ENCODE measurements at places on chromosomes 5 and 9.

- no peak for DNase-seq
- H3K36me3 ChIP-seq: no peaks in the 10 kb centered on the region
- H3K27me3 ChIP-seq: peaks cover 4% of the 10 kb centered on the region
These were observed 548.9 kb upstream of the CLINT1 start for GRCh38 chr5:158407824-158408195.

- peaks cover 39% of the 10 kb centered on the region for H3K4me1 ChIP-seq
- no peaks in the 10 kb centered on the region for H3K36me3 ChIP-seq
- H3K4me3 ChIP-seq: no peak overlapping the region
- no peak for DNase-seq
These were observed 194.5 kb downstream of the NR3C1 start for GRCh38 chr5:143208781-143209510.

GRCh38 chr5:39426051-39426745 lies 1.4 kb upstream of the DAB2 start:
- H3K36me3 ChIP-seq: no peaks in the 10 kb centered on the region
- H3K27me3 ChIP-seq: no peaks in the 10 kb centered on the region
- DNase-seq: no peak

DNA sequence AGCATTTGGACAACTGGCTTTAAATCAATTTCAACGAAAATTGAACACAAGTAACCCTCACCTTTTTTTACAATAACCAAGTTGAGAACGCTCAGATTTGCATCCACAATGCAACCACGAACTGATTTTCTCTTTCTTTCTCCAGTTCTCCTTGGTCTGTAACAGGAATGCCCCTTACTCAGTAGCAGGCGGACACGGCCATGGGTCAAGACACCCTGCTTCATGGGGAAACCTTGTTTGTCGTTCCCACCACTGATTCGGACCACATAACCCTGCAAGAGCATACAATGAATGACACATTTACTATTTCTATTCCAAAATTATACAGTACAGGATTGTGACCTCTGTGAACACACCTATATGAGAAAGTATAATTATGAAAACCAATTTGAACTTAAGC lies 1.4 kb downstream of the RPS6 start:
- peaks cover 34% of the 10 kb centered on the region for H3K4me1 ChIP-seq
- DNase-seq: no peak
- no peaks in the 10 kb centered on the region for H3K27me3 ChIP-seq
- peaks cover 44% of the 10 kb centered on the region for H3K36me3 ChIP-seq
- H3K27ac ChIP-seq: peak overlapping the region; percentile 100
- peak overlapping the region; percentile 100 for H3K4me3 ChIP-seq

GRCh38 chr5:32961059-32961415 lies 249.9 kb downstream of the NPR3 start:
- no peak overlapping the region for H3K27ac ChIP-seq
- no peaks in the 10 kb centered on the region for H3K27me3 ChIP-seq
- peaks cover 15% of the 10 kb centered on the region for H3K4me1 ChIP-seq
- DNase-seq: no peak
- H3K36me3 ChIP-seq: no peaks in the 10 kb centered on the region

- no peak overlapping the region for H3K27ac ChIP-seq
- peaks cover 13% of the 10 kb centered on the region for H3K27me3 ChIP-seq
- H3K4me1 ChIP-seq: no peaks in the 10 kb centered on the region
- DNase-seq: no peak
These were observed 101.9 kb downstream of the ADAMTS2 start for GRCh38 chr5:179243333-179243732.

DNA sequence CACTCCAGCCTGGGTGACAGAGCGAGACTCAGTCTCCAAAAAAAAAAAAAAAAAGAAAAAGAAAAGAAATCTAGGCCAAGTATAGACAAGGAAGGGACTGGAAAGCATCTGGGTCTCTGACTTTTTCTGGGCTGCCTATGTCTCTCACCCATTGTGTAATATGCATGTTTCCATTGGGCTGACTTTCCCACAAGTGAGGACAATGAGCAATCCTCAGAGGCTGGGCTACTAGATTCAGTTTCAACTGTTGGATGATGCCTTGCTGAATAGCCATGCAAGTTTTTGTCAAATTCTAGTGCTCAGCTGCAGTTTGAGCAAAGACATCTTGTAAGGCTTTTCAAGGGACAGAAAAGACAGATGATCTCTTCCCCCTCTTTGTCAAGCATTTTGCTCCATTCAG lies 82.1 kb downstream of the PHAX start:
- no peak for DNase-seq
- H3K36me3 ChIP-seq: no peaks in the 10 kb centered on the region
- H3K4me1 ChIP-seq: peaks cover 14% of the 10 kb centered on the region
- H3K4me3 ChIP-seq: no peak overlapping the region
- no peaks in the 10 kb centered on the region for H3K27me3 ChIP-seq
- no peak overlapping the region for H3K27ac ChIP-seq

- peak overlapping the region; percentile 5 for H3K27ac ChIP-seq
- no peak overlapping the region for H3K4me3 ChIP-seq
- H3K36me3 ChIP-seq: peaks cover 27% of the 10 kb centered on the region
- H3K27me3 ChIP-seq: no peaks in the 10 kb centered on the region
- H3K4me1 ChIP-seq: peaks cover 16% of the 10 kb centered on the region
These were observed 60.0 kb downstream of the CSNK1G3 start for GRCh38 chr5:123571927-123572326.

DNA sequence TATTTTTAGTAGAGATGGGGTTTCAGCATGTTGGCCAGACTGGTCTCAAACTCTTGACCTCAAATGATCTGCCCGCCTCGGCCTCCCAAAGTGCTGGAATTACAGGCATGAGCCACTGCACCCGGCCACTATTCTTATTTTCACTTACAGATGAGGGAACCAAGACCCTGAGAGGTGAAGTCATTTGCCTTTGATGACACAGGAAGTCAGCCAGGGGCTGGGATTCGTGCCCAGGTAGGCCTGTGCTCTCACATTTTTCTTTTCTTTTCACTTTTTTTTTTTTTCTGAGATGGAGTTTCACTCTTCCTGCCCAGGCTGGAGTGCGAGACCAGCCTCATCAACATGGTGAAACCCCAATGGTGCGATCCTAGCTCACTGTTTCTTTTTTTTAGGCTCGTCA lies 22.2 kb downstream of the ENG start:
- H3K27me3 ChIP-seq: no peaks in the 10 kb centered on the region
- H3K4me3 ChIP-seq: no peak overlapping the region
- no peak for DNase-seq
- peak overlapping the region; percentile 53 for H3K27ac ChIP-seq
- H3K4me1 ChIP-seq: peaks cover 17% of the 10 kb centered on the region
